H9 (cell line): ENCODE measurements at places on chromosomes 3 and 15. TPM values are rescaled to one million over a fixed set of nuclear protein-coding genes. Genes with fewer than 3 reads are reported as not detected.

- no peak overlapping the region for H3K4me3 ChIP-seq
- H3K27ac ChIP-seq: no peak overlapping the region
- no peaks in the 10 kb centered on the region for H3K4me1 ChIP-seq
Observed at GRCh38 chr15:35958021-35958420, 412.1 kb upstream of the DPH6 start.

- H3K36me3 ChIP-seq: no peaks in the 10 kb centered on the region
- DNase-seq: no peak
Observed at GRCh38 chr15:47705281-47705997, 11.9 kb upstream of the SEMA6D start.

The ANKRD34C gene
- not detected in 2 replicates for total RNA-seq

The BRK1 gene
- total RNA-seq: 119 and 121 TPM in 2 replicates
